Stimulated activated CD4-positive, alpha-beta T cell treated with anti-CD3 and anti-CD28 coated beads, Interleukin-4, amount 100 ng/mL, for 48 hours (primary cell): ENCODE measurements at places on chromosomes 1 and 21.

DNA sequence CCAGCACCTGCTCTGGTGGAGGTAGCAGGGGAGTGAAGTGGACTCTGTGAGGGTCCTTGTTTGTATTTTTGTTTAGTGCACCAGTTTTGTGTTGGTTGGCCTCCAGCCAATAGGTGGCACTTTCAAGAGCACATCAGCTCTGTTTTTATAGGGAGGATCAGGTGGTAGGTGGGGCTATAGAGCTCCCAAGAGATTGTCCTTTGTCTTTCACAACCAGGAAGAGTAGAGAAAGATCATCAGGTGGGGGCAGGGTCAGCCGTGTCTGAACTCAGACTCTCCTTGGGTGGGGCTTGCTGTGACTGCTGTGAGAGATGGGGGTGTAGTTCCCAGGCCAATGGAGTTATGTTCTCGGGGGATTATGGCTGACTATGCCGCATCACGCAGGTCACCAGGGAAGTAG is 159.8 kb downstream of the ZNF326 start:
- DNase-seq: no peak

- DNase-seq: no peak
Observed at GRCh38 chr1:3022976-3023375, 1.7 kb downstream of the ACTRT2 start.

DNA sequence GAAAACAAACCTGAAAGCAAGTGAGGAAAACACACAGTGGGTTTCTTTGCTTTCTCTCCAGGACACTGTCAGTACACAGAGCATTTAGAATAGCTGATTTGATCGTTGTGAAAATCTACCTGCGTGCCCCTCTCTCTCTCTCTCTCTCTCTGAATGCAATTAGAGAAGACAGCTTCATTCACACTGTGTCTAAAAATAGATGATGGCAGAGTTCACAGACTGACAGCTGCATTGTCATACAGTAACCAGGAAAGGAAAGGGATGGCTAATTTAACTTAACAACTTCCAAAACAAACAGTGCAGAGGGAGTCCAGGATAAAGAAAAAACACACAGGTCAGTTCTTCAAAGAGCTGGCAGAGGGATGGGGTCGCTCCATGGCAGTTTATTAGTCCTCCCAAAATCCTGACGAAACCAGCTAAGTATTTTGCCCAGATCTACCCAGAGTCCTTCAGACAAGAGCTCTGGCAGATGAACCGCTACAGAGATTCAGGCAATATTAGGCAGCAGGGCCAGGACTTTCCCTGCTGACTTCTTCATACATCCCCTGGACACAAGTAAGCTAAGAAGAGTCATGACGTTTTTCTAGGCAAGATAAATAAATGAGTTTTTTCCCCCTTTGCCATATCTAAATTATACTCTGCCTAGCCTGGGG is 58.9 kb downstream of the WLS start:
- no peak for DNase-seq

GRCh38 chr1:12615865-12616708 is 1.9 kb downstream of the DHRS3 start:
- DNase-seq: no peak

- no peak for DNase-seq
Observed at GRCh38 chr1:214640431-214641213, 37.6 kb downstream of the CENPF start.

DNA sequence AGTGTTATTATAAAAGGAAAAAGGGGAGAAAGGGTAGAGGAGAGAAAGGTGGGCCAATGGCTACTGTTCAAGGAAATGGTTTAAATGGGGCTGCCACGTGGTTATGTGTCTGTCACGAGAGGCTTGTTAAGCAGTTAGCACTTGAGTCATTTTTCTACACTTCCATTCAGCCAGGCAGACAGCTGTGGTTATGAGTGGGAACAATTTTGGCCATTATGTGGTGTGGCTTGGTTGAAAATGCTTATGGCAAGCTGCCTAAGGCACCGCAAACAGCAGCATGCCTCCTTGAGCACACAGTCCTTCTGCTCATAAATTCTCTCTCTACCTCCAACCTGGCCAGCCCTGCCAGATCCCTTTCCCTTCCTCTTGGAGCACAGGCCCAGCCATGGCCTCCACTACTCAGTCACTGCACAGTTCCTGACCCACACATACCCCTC is 3.2 kb upstream of the SRM start:
- no peak for DNase-seq

GRCh38 chr1:186155594-186155993 is 219.5 kb downstream of the TPR start:
- DNase-seq: no peak

GRCh38 chr1:160251687-160252526 is 10.4 kb downstream of the DCAF8 start:
- DNase-seq: peak; percentile 27

DNA sequence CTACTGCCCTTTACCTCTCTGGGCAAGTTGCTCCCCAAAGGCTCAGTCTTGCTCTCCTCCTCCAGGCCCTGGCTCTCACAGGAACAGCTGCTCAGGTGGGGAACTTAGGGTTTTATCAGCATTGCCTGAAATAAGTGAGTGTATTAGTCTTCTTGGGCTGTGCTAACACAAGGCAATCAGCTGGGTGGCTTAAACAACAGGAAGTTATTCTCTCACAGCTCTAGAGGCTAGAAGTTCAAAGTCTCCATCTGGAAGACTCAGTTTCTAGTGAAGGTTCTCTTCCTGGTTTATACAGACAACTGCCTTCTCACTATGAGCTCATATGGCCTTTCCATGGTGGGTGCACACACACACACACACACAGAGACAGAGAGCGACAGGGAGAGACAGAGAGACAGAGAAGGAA is 2.8 kb upstream of the CD1C start:
- no peak for DNase-seq

- no peak for DNase-seq
Observed at GRCh38 chr1:91045284-91045683, 23.4 kb upstream of the ZNF644 start.

- DNase-seq: no peak
Observed at GRCh38 chr1:183609759-183610452, 19.6 kb upstream of the NCF2 start.

GRCh38 chr21:45293726-45294401 is 6.2 kb upstream of the POFUT2 start:
- no peak for DNase-seq

GRCh38 chr1:163661391-163661790 is 339.6 kb downstream of the NUF2 start:
- DNase-seq: no peak

GRCh38 chr21:35377505-35378090 is 328.5 kb upstream of the RUNX1 start:
- DNase-seq: no peak

DNA sequence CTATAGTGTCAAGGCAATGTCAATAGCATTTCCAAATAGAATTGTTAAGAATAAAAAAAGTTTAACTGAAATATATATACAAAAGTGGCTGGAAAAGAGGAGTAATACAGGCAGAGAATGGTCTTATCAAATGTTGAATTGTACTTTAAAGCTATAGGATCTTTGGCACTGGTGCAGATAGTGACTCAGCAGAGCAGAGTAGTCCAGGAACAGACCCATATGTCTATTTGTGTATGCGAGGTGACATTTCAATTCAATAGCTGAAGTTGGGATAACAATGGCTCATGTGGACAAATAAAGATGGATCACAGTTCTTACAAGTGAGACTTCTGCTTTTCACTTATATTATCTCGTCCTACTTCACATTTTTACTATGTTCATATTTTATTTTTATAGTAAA is 543.0 kb upstream of the B3GALT2 start:
- no peak for DNase-seq

GRCh38 chr1:174769961-174770549 is 229.7 kb upstream of the CACYBP start:
- DNase-seq: no peak

GRCh38 chr1:67441739-67442281 is 11.6 kb upstream of the SERBP1 start:
- DNase-seq: no peak

- no peak for DNase-seq
Observed at GRCh38 chr21:46116189-46116775, 18.4 kb downstream of the COL6A2 start.

DNA sequence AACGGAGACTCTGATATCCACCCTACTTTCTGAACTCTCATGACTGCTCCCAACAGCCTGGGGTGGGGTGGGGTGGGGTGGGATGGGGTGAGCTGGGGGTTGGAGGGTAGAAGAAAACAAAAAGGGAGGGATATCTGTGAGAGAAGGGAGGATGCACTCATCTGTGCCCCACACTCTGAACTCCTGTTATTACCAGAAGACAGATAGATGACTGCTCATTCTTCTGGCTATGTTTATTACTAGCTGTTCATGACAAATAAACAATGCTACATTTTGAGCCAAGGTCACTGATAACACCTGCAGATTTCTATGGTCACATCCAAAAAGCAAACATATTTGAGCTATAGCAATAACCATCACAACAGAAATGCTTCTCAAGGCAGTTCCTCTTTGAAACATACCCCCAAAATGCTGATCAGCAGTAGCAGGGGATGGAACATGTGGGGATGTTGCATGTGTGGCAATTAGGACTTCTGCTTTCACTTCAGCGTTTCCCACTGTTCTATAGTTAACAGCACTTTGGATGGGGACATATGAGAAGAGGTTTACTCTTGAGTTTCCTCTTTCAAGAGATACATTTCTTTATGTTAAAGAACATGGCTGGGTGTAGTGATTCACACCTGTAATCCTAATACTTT is 43.3 kb downstream of the GPR3 start:
- no peak for DNase-seq

DNA sequence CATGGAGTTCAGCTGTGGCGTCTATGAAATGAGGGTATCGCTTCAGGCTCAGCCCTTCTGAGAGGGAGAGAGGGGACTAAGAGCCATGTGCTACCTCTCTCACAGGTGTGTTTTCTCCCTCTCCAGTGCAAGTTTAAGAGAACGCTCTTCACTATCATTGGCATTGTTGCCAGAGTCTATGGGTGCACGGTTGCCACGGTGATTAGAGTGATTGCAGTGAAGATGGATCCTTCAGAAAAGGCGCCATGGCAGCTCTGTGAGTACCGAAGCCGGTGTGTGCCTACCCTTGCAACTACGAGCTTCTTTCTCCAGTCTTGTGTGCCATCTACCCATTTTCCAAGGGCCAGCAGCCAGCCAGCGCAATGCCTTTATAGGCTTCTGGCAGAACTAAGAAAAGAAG is 290.5 kb downstream of the OMA1 start:
- no peak for DNase-seq

DNA sequence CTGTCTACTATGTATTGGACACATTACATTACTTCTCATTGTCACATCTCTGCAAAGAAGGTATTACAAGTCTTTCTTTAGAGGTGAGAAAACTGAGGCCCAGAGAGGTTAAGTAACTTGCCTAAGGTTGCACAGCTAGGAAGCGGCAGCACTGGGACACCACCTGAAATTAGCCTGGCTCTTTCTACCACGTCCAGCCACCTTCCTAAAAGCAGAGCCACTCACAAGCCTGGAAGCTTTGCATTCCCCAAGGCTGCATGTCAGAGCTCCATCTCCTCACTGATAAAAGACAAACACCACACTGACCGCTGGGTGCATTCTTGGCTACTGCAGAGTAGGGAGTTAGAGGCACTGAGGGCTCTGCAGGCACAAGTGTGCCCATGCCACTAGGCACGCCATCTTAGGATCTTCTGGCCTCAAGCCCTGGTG is 2.4 kb downstream of the CD247 start:
- DNase-seq: no peak

- no peak for DNase-seq
Observed at GRCh38 chr1:175222296-175222938, 29.8 kb upstream of the KIAA0040 start.

DNA sequence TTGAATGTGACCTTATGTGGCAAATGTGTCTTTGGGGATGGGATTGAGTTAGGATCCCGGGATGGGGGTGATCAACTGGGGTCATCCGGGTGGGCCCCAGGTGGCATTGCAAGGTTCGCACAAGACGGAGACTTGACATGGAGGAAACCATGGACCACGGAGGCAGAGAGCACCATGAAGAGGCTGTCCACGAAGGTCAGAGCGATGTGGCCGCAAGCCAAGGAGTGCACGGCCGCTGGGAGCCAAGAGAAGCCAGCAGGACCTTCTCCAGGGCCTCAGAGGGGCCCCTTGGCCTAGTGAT is 22.3 kb upstream of the COL18A1 start:
- DNase-seq: no peak

GRCh38 chr1:9068981-9069325 is 482 bp downstream of the SLC2A5 start:
- DNase-seq: no peak

GRCh38 chr1:199290186-199290585 is 651.3 kb downstream of the PTPRC start:
- no peak for DNase-seq

DNA sequence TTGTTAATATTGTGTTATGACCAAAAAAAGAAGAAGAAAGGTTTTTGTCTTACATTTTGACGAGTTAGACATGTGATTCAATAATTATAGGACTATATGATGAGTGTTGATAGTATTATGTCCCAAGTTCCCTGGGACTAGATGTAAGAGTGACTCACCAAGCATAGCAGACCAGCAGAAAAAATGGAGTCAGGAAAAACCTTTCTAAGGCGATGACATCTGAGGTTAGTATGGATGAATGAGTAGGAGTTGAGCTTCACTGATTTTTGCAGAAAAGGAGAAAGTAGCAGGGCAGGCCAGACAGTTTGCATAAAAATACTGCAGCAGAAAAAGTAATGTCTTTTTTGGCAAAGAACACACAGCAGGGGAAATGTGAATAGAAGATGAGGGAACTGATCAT is 1041.3 kb upstream of the ADGRL4 start:
- no peak for DNase-seq

DNA sequence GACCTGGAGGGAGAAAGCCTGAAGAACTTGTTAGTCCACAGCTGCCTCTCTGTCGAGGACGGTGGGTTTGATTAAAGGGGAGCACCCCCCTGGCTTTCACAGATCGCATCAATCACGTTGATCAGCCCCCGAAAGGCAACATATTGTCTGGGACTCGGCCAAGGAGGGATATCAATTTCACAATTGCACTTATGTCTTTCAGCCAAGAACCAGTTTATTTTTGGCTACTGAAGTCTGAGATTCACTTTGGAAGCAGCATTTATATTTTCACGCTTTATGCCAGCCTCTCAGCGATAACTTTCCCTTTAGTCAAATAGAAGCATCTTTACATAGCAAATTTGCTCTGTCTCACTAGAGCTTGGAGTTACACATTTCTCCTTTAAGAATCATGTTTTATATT is 253.2 kb upstream of the RRP15 start:
- no peak for DNase-seq

DNA sequence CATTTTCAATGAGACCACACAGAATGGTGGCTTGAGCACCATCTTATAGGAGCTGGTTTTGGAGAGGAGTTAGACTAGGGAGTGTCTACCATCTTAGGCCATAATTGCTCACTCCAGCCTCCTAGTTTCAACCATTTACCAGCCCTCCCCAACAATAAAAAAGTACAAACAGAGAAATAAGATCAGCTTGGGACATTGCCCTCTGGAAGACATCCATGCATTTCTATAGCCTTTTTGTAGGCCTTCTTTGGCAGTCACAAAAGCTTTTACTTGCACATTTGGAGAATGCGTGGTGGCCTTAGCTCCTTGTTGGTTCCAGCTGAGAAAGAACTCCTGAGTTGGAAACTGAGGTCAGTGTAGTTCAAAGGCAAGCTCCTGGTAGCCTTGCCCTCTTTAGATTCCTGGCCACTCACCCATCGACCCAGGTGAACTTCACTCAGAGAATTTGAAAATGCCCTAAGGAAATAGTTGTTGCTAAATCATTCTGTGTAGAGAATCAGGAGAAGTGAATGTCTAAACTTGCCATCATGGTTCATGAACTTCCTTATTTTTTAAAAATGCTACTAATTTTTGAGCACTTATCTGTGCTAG is 301.7 kb upstream of the PROX1 start:
- DNase-seq: no peak

GRCh38 chr1:61724813-61725694 is at the start of gene TM2D1:
Gene TM2D1, minus strand, starts transcription at chr1:61725141. Its CDS starts 21 bp downstream, at chr1:61725120.
- DNase-seq: peak; percentile 80

GRCh38 chr1:60988891-60989290 is 93.5 kb upstream of the NFIA start:
- no peak for DNase-seq
